ENCODE measurements at places on chromosomes 6 and 20. TPM values are rescaled to one million over a fixed set of nuclear protein-coding genes. Genes with fewer than 3 reads are reported as not detected.

GRCh38 chr6:119342430-119342829, 7.1 kb downstream of the MAN1A1 start:
- DNase-seq: no peak

- no peak for DNase-seq
These were observed 68.1 kb downstream of the TRERF1 start for GRCh38 chr6:42383421-42384205.

- no peak for DNase-seq
These were observed 196.5 kb upstream of the THBS2 start for GRCh38 chr6:169450097-169450496.

- DNase-seq: no peak
These were observed 6.3 kb upstream of the TGM3 start for GRCh38 chr20:2289475-2289874.

DNA sequence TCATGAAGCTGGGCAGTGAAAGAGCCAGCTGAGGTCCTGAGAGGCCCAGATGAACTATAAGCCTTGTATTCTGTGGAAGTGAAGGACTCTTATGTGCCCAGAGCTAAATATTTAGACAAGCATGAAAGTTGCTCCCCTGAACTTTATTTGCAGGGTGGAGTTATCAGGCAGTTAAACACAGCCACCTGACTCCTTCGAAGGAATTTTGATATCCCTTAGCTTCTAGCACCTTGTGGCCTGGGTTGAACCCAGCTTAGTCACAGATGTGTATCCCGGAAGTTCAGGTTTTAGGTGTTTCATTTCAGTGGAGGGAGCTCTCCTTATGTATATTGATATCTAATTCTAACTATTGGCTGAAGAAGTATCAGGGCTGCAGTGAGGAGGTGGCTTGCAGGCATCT, 20.4 kb downstream of the NR2E1 start:
- no peak for DNase-seq

GRCh38 chr20:62709537-62709905, 885 bp downstream of the NTSR1 start:
- DNase-seq: no peak

DNA sequence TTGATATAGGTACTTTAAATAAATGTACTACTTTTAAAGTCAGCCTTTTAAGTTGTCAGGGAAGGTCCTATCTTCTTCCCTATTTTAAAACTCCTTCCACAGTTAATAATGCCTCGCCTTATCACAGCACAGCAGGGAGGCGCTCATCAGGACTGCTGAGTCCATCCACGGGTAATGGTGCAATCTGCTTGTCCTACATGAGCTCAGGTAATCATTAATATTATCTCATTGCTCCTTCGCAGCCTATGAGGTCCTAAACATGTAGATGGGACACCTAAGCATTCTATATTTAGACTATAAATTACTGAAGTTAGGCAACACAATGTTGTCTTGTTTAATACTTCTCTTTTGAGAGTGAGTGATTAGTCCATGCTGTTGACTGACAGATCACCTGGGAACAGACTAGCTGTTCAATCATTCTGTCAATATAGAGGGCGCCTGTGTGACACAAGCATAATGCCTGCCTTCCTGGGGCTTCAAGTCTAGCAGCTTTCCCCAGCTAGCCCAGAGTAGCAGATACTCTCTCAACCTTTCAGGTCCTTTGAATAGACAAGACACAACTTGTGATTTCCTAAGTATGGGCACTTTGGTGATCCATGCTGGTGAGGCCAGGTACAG, 91.0 kb downstream of the FYN start:
- no peak for DNase-seq

DNA sequence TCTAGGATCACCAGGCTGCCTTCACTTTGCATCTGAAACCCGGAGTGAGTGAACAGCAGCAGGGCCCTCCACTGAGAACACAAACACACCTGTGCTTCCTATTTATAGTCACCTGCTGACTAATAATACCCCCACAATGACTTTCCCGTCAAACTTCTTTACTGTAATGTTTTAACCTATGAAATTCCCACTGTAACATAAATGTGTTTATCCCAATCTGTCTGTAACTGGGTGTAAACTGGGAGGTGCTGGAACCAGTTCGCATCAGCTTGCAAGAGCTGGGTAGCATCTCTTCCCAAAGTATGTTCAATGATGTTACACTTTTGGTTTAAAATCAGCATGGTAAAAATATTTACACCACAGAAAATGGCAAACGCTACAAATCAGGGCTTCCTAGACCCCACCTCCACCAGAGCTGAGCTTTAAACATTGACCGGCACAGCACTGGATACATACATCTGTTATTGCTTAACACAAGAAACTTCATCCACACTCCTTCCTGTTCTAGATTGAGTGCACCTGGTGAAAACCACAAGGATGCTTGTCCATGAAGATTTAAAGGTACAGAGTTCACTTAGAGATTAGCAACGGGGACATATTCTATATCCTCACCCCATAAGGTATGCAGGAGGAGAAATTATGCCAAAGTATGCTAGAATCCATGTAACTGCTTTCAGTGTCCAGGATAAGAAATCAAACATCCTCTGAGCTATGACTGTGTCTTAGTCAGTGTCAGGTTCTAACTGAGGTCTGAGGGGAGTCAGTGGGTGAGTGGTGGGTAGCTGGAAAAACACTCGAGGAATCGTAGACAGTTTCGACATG, 79.0 kb downstream of the ALDH8A1 start:
- no peak for DNase-seq

DNA sequence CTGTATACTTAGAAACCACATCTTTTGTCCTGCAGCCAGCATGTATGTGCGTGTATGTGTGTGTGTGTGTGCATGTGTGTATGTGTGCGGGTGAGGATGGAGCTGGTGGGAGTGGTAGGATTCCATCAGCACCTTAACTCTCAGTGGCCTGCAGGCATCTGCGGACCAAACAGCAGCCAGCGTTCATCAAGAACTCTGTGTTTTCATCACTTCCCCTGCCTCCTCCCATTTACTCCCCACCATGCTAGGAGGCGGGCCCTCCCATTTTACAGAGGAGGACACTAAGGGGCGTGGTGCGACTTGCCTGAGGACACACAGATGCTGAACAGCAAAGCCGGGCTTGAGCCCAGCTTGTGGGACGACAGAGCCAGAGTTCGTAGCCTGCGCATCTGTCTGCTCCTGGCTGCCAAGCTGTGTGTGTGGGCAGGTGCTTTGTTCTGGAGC, 8.9 kb downstream of the VSTM2L start:
- no peak for DNase-seq

DNA sequence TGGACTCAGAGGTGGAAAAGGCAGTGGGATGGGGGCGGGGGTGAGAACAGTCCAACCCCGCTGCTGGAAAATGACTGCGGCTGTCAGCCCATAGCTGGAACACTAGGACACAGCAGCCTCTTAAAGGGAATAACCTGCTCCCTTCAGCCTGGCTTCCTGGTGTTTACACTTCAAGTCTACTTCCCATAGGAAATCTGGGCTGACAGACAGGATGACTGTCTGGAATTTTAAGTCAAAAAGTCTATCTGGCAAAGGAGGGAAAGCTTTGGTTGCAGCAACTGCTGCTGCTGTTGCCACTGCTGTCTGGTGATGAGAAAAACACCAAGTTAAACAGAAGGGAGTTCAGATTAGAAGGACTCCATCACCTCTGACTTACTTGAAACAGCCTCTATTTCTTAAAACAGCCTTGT, 44.9 kb downstream of the TNFRSF21 start:
- no peak for DNase-seq

- no peak for DNase-seq
These were observed 347.1 kb upstream of the MANEA start for GRCh38 chr6:95230071-95230740.

DNA sequence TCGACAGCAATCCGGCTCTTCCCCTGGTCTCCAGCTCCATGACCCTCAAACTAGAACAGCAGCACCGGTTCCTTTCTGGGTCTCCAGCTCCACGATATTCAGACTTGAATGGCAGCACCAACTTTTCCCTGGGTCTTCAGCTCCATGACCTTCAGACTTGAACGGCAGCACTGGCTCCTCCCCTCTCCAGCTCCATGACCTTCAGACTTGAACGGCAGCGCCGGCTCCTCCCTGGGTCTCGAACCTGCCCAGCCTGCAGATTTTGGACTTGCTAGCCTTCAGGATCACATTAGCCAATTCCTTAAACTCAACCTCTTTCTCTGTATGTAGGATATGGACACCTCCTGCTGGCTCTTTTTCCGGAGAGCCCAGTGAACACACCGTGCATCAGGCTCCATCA, 350.9 kb downstream of the PREX1 start:
- DNase-seq: no peak

- no peak for DNase-seq
These were observed 175.6 kb upstream of the MYLIP start for GRCh38 chr6:15953152-15953880.

DNA sequence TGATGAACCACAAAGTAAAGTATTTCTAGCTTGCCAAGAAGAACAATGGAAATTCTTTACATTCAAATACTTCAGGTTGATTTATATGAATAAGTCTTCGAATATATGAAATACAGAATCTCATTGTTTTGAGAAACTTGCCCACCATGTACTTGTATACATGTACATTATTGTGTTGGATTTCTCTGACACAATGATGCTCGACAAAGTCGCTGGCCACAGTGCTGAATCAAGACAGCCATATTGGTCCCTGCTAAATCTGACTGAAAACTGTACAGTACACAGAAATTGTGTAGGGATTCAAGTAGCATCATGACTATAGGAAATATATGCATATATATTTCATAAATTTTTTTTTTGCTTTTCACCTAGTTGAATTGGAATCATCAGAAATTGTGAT, 13.1 kb upstream of the LIN28B start:
- no peak for DNase-seq

DNA sequence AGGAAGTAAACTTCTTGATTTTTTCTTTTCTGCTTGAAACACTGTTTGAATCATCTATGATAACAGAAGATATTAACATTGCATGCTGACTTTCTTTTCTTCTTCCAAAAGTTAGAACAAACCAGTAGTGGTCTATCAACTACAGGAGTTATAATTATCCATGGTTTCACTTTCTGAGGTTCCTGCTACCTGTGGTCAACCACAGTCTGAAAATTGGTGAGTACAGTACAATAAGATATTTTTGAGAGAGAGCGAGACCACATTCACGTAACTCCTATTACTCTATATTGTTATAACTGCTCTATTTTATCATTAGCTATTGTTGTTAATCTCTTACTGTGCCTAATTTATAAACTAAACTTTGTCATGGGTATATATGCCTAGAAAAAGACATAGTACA, 86.1 kb downstream of the MAP7 start:
- DNase-seq: no peak

GRCh38 chr20:62377615-62378178, 9.2 kb upstream of the RPS21 start:
- DNase-seq: no peak

DNA sequence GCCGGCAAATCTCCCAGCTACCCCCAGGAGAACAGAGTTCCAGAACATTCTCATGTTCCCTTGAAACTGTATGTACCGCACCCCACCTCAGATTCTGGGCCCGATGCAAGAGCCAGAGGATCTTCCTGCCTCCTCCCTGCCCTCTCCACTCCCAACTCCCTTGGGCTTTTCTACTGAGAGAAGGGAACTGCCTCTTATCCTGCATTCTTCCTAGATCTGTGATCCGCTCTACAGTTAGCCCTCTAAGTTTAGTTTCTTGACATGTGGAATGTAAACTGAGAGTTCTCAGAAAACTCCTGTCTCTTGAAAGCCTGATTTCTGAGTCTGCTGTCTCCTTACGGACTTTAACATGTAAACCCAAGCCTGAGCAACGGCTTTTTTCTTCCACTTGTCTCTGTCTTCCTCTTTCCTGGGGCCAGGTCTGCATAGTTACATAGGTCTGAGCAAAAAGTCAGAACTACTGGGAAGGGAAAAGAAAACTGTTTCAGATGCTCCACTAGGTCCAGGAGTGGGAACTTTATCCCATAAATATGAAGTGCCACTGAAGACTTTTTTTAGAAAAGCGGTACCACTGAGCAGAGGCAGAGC, 86.5 kb upstream of the TNFAIP3 start:
- no peak for DNase-seq

The C20orf141 gene
- 0.28 TPM for polyA plus RNA-seq

The VNN1 gene
- polyA plus RNA-seq: 0.18 TPM
